Cerebellar nuclear complex (tissue), 1 donor: ENCODE measurements at places on chromosomes 5 and 9.

GRCh38 chr5:19140276-19140675 is 847.7 kb downstream of the CDH18 start:
- no peak for DNase-seq

GRCh38 chr5:41095324-41096101 is 24.4 kb upstream of the MROH2B start:
- no peak for DNase-seq

DNA sequence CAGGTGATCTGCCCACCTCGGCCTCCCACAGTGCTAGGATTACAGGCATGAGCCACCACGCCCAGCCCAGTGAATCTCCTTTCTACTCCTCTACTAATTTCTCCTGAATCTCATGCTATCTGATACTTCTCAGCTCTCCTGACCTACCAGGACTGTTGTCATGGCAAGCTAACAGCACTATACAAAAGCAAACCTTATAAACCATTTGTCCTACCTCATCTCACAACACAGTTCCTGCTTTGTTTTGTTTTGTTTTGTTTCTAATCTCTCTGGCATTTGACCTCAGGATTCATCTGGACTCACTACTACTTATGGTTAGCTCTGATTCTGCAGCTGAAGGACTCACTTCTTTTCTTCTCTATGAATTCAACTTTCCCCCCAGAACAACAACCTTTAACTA is 734.8 kb downstream of the TLE1 start:
- DNase-seq, result no peak

DNA sequence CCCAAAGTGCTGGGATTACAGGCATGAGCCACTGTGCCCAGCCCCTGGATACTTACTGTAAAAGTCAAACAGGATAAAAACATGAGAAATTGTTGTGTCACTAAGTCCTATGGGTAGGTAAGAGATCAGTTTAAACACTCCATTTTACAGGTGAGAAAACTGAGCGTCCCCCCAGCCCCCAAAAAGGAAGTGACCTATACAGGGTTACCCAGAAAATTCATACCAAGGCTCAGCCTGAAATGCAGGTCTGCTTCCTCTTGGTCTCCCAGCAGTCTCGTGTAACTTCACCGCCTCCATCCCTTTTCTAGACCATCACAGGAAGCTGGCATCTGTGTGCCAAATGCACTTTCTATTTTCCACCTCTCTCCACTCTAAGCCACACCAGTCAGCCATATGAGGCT is 57.2 kb downstream of the TMOD1 start:
- no peak for DNase-seq

DNA sequence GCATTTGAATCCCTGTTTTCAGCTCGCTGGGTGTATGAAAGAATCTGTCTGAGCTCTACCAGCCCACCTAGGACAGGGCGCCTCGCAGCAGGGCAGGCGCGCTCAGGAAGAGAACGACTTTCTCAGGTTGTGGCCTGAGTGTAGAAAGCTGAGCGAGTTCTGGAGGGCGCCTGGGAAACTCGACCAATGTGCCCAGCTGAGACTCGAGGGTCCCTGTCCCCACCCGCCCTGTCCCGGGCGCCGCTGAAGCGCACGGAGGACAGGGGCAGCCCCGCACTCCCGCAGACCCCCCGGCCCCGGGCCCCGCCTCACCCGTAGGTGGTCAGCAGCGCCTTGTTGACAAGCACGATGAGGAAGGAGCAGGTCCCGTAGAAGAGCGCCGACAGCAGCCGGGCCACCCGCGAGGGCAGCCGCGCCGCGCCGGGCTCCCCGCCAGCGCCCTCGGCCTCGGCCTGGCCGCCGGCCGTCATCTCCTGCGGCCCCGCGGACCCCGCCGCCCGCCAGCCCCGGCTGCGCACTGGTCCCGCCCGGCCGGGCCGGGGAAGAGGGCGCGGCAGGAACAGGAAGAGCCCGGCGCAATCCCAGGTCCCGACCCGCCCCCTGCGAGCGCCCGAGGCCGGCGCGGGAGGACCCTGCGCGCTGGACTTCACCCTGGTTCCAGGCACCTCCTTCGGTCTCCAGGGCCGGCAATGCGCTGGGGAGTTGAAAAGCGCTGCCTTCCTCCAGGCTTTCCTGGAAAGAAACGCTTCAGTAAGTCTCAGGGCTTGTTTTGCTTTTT is at the start of gene SLC35D2:
SLC35D2 (minus strand) TSS at position 547 of the 778 bp plus-strand sequence; CDS start at position 470, 77 bp downstream.
- DNase-seq, result no peak

- DNase-seq, result no peak
These were observed 51.4 kb downstream of the NEURL1B start for GRCh38 chr5:172692451-172692850.

DNA sequence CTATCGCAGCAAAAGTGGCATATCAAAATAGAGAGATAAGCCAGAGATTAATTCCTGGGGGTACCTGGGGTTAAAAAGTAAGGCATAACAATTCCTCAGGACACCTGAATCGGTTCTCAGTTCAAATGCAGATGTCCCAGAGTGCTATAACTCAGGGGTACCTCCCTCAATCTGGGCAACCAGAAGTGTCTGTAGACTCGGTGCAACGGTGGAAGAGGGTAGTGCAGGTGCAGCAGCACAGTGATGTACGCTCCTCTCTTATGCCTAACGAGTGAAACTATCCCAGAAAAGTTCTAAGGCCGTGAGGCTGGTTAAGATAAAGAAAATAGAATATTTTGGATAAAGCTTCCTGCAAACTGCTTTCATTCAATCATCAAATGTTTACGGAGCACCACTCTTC is 7.9 kb upstream of the NR4A3 start:
- no peak for DNase-seq

DNA sequence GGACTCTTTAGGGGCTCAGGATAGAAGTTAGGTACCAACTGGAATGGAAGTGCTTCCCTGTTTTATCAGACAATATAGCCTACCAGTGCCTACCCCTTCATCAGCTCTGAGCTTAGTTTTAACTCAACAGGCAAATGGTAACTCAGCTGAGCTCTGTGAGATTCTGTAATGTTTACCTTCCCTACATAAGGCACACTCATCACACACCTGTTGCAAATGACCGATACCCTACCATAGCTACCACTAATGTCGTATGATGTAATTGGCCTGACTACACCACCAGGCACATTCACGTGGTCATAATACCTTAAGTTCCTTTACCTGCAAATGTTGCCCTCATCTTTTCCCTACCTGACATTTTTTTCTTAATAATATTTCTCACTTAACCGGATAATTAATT is 254.8 kb downstream of the ADGRV1 start:
- DNase-seq, result no peak

DNA sequence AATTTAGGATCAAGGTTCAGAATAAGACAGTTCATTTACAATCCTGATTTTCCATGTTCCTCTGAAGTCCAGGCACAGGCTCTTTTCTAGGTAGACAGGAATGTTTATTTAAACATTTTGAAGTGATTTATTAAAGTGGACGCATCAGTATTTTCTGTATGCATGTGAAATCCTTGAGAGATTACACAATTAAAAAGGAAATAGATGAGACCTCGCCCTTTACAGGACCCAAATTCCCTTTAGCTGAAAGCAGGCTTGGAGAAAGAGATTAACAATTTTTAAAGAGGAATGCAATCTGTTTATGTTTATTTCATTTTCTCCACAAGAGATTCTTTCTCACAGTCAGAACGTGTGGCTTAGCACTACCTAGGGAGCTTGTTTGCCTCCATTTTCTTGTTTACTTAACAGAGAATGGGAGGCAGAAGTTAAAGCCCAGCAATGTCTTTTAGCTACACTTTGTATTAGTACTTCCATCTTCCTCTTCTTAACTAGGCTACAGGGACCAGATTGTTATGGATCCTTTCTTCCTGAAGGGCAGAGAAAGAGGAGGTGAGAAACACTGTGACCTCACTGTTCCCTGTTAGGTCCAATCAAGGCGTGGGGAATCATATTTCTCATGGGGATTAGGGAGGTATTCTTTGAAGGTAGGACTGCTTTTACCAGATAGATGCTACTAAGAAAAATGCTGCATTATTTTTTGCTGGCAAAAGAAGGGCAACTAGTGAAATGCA is 416.0 kb downstream of the SH3GL2 start:
- no peak for DNase-seq

DNA sequence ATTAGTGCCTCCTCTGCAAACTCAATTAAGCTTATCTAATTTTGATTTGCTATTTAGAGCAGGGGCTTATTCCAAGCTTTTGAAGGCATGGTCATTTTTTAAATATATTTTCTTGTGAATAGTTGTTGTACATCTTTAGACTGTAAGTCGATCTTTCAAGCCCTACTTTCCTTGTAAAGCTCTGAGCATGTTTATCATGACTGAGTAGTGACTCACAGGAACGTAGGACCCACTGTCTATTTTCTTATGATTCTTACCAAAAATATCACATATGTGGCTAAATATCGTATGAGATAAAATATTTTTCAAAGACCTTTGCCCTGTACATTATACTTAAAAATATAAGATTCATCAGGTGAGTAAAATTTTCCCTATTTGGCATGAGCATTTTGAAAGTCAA is 440.4 kb upstream of the GRIN3A start:
- DNase-seq, result no peak

GRCh38 chr9:15423231-15423985 is 732 bp downstream of the SNAPC3 start:
- DNase-seq, result no peak

DNA sequence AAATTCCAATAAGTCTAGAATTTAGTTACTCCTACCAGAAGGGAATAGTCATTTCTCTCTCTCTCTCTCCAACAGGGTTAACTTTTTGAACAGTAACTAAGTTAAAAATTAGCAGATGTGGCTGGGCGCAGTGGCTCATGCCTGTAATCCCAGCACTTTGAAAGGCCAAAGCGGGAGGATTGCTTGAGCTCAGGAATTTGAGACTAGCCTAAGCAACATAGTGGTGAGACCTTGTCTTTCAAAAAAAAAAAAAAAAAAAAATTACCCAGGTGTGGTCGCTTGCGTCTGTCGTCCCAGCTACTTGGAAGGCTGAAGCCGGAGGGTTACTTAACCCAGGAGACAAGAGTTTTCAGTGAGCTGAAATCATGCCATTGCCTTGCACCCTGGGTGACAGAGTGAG is 639.7 kb downstream of the PTPRD start:
- DNase-seq, result no peak

GRCh38 chr9:38384990-38385848 is 7.3 kb upstream of the ALDH1B1 start:
- no peak for DNase-seq

- peak; percentile 29 for DNase-seq
These were observed 157.2 kb upstream of the PANK3 start for GRCh38 chr5:168736281-168736831.

- no peak for DNase-seq
These were observed 99.3 kb downstream of the ANXA2R start for GRCh38 chr5:42940853-42941252.

DNA sequence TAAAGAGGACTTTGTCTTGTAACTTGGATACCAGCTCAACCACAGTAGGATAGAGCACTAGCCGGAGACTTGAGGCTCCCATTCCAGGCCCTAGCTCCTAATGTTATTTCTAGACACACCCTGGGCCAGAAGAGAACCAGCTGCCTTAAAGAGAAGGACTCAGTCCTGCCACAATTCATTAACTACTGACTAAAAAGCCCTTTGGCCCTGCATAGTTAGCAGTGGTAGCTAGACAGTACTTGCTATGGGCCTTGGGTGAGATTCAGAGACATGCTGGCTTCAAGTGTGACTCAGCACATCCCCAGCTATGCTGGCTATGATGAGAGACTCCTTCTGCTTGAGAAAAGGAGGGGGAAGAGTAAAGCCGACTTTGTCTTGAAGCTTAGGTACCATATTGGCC is 47.3 kb downstream of the TMEM167A start:
- DNase-seq, result no peak

- DNase-seq, result no peak
These were observed 14.1 kb downstream of the LCN10 start for GRCh38 chr9:136728548-136729123.

- no peak for DNase-seq
These were observed 19.8 kb downstream of the IL7R start for GRCh38 chr5:35876454-35876853.

GRCh38 chr5:97547999-97548738 is 365.1 kb upstream of the RIOK2 start:
- DNase-seq, result no peak

DNA sequence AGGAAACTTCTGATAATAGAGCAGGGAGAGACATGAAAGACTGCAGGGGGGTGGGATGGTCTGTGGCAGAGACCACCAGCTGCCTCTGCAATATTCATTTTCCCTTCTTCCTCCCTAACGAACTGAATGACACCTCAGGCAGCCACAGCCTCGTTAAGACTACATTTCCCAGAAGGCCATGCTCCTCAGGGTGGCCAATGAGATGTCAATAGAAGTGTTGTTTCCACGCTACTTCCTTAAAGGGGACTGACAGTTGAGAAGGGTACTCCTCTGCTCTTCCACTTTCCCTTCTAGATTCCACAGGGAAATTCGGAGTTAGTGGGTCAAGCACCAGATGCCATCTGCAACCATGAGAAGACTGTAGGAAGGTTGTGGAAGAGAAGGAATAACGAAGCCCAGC is 52.0 kb upstream of the DAPK1 start:
- DNase-seq, result no peak

DNA sequence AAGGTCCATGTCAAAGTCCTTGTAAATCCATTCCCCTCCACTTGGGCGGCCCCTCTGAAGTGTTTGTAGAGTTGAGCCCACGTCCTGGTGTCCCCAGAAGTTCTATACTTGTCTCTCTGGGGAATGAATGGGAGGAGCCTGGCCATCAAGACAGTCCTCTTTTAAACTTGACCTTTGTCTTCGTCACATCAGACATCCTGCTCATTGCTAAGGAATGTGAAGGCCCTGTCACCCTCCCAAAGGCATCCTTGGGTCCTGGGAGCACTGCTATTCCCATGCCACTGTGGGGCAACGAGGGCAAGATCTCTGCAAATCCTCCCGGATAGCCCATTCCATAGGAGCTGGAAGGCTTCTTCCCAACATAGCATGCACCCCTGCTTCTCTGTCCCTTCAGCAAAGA is 235.5 kb downstream of the SLIT3 start:
- DNase-seq, result no peak

DNA sequence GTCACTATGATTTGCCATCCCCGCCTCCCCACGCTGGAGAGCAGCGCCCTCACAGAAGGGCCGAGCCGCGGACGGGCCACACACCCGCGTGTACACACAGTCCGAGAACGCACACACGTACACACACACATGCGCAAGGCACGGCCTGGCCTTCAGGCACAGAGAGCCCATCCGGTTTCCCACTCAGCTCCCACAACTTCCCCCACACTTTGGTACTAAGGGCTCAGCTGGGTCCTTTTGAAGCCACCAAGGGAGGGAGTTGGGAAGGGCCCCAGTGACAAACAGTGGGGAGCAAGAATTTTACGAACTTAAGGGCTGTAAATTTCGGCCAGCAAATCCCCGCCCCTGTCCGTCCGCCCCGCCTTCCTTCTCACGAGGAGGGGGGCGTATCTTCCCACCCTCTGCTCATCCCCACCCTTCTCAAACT is 133.3 kb upstream of the HAND1 start:
- DNase-seq, result no peak

GRCh38 chr5:178557416-178557815 is 32.8 kb downstream of the COL23A1 start:
- DNase-seq, result no peak
